CD4-positive, CD25-positive, alpha-beta regulatory T cell (primary cell): ENCODE measurements at places on chromosomes 6 and 20.

GRCh38 chr20:33773412-33774089 is 37.6 kb upstream of the CHMP4B start:
- no peak for DNase-seq

DNA sequence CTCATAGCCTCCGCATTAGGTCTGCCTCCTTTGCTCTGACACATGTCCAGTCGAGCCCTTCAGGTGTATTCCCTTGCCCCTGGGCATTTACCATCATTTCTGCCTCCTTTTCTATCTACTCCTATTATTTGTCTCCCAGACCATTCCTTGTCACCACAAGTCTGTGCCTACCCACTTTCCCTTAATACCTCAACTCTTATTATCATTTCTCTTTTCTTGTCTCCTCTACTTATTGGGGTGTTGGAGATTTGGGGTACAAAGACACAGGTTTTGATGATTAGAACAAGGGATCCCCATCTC is 1.4 kb downstream of the SYNGAP1 start:
- no peak for DNase-seq

DNA sequence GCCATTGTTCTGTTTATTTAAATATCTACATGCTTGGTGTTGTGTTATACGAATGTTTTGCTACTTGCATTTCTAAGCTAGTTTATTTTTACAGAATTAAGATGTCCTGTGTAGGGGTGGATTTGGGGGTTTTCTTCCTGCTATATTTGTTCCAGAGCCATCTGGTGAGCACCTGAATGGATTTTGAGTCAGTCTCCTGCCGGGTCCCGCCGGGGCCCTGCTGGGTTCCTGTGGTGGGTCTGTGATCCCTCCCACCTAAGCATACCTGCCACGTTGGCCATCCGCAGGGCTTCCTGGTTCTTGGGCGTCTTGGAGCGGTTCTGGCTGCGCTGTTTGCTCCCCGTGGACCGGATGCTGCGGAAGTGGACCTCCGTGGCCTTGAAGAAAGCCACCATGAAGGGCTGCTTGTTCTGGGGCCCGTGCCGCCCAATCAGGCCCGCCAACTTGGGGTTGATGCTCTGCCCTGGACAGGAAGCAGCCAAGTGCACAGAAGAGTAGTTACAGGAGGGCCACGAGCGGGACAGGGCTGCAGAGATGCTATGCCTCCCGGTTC is 82.9 kb downstream of the BMP7 start:
- DNase-seq: no peak

DNA sequence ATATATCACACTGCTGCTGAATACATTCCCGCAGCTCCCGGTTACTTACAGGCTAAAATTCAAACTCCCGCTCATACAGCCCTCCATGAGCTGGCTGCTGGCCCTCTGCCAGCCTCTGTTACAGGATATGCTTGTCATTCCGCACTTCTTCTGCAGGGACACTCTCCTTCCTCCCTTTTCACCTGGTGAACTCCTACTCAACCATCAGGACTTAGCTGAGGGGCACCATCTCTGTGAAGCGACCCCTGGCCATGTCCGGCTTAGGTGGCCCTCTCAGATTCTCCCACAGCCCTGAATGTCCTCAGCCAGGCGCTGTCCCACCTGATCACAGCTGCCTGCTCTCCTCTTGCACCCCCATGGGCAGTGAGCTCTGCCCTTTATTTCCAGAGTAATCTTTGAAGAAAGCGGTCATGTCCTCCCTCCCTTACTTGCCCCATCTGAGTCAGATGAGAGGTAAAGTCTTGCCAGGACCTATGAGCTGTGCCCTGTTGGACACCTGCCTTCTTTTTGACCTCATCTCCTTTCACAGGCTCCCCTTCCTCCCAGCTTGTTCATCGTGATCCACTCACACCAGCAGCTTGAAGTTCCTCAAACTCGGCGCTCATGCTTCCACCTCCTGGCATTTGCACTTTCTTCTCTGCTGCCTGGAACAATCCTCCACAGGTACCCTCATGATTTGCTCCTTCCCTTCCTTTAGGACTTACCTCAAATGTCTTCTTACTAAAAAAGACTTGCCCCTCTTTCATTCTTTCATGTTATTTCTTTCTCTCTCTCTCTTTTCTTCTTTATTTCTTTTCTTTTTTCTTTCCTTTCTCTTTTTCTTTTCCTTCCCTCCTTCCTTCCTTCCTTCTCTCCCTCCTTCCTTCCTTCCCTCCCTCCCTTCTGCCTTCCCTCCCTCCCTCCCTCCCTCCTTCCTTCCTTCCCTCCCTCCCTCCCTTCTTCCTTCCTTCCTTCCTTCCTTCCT is 5.6 kb downstream of the CYP24A1 start:
- DNase-seq: no peak

DNA sequence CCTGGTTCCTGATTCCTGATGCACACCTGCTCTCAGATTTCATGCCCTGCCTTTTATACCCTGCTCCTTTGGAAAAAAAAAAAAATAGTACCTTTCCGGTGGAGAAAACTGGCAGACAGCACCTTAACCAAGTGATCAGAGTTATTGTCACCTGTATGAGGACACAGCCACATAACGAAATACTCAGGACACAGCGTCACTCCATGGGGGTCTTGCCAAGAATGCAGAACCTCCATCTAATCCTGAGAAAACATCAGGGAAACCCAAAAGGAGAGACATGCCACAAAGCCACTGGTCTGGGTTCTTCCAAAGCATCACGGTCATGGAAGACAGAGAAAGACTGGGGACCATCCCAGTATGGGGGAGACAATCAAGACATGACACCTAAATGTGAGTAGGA is 29.1 kb downstream of the BFSP1 start:
- DNase-seq: no peak

DNA sequence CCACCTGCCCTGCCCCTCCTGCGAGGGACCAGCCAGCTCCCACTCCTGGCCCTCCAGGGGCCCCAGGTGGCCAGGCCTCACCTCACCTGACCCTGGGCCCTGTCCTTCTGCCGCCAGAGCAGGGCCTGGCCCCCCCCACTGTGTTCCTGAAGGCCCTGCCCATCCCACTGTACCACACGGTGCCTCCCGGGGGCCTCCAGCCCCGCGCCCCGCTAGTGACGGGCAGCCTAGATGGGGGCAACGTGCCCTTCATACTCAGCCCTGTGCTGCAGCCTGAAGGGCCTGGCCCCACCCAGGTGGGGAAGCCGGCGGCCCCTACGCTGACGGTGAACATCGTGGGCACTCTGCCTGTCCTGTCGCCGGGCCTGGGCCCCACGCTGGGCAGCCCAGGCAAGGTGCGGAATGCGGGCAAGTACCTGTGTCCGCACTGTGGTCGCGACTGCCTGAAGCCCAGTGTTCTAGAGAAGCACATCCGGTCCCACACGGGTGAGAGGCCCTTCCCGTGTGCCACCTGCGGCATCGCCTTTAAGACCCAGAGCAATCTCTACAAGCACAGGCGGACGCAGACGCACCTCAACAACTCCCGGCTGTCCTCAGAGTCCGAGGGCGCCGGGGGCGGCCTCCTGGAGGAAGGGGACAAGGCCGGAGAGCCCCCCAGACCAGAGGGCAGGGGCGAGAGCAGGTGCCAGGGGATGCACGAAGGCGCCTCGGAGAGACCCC is 27.6 kb downstream of the ZNF831 start:
- DNase-seq: no peak

DNA sequence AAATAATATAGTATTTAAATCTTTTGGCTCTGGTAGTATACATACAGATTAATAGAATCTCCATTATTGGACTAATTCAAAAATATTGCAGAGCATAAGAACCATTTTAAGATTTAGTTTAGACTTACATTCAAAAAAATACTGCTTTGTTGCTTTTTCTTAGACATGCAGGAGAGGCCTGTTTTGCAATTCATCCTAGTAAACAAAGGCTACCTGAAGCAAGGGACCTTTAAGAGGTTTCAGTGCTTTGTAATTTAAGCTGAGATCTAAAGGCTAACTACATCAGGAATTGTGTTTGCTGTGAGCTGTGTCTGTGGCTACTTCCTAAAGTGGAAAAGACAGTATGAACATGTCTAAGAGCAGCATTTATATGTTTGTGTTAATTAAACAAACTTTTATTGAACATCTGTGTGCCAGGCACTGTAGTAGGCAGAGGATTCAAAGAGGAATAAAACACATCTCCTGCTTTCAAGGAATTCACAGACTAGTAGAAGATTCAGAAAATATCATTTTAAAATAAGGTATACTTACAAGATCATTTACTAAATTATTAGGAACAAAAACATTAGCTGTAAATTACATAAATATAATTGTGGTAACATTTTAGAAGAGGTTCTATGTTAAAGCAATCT is 29.1 kb upstream of the CALHM6 start:
- DNase-seq: no peak

DNA sequence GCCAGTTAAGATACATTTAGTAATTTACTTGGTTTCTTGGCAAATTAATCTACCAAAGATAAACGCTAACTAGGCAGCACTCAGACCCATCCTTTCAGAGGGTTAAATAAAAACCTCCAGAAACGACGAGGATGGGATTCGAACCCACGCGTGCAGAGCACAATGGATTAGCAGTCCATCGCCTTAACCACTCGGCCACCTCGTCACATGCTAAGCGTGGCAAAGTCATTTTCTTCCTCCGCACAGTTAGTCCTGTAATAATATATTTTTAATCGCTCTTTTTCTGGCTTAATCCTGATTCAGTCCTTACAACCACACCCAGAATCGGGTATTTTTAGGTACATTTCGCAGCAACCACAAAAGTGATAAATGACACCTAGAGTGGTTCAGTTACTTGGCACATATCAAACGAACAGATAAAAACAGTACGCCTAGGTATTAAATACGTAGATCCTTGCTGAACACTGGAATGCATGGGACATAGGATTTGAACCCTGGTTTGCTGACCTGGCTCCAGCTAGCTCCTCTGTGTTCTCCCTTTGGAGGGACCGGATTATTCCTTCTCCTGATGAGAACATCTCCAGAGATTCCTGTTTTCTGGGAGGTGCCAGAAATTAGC is 71.6 kb downstream of the GPX5 start:
- DNase-seq: no peak

- no peak for DNase-seq
Measured at GRCh38 chr6:113713665-113714064, 143.5 kb upstream of the MARCKS start.

DNA sequence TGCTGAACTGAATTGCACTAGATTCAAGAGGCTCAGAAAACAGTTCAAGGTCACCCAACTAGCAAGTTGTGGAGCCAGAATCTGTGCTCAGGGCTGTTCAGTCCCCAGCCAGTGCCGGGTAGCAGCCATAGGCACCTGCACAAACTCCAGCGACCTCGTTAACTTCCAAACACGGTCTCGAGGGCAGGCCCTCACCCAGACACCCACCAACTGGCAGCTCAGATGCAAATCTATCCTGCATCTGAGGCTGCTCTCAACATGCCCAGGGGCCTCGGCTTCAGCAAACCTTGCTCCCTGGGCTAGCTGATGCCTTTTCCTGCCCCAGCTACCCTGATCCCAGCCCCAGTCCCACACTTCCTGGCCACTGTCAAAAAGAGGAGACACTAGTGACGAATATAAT is 3.7 kb downstream of the JPH2 start:
- no peak for DNase-seq
